ENCODE measurements at places on chromosomes 5 and 9.

DNA sequence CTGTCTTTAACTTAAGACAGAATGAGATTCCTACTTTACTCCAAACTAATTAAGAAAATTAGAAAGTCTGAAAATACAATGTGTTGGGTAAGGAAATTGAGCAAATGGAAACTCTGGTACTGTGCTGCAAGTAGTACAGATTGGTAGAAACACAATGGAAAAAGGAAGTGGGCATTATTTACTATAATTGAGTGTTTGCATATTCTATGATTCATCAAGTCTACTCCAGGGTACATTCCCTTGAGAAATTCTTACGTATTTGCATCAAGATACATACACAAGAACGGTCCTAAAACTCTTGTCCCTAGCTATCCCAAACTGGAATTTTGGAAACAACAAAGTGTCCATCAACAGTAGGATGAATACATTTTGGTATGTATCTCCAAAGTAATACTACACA, 123.5 kb upstream of the TARS1 start:
- DNase-seq, result no peak

- no peak for DNase-seq
These were observed 234.2 kb upstream of the PPP1R2B start for GRCh38 chr5:156615901-156616300.

GRCh38 chr5:8756498-8757084, 789.3 kb downstream of the SEMA5A start:
- peak; percentile 15 for DNase-seq

DNA sequence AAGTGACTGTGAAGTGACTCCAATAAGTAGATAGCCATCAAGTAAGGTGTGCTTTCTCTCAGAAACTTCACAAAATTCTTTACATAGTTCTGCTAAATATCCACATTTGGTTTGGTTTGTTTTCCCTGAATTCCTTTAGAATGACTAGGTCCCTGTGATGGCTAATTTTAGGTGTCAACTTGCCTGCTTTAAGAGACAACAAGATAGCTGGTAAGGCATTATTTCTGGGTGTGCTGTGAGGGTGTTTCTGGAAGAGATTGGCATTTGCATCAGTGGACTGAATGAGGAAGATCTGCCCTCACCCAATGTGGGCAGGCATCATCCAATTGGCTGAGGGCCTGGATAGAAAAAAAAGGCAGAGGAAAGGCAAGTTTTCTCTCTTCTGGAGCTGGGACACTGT, 8.3 kb upstream of the PTBP3 start:
- DNase-seq, result no peak

- DNase-seq, result no peak
These were observed 15.7 kb downstream of the CDC14B start for GRCh38 chr9:96604004-96604319.

DNA sequence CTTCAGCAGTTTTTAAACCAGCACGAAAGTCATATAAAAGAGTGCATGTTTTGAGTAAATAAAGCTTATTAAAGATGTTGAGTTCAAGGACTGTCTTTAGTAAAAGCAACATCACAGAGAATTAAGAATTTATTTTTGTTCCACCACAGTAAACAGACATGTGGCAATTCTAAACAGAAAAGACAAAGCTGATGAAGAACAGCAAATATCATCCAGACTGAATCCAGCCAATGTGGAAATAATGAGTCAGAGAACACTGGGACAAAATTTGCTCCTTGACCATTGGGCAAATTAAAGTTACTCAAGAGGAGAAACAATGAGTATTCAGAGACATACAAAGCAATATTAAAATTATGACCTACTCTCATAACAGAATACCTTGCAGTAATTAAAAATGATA, 28.8 kb downstream of the OR2K2 start:
- no peak for DNase-seq

GRCh38 chr9:132854832-132855231, 23.3 kb downstream of the AK8 start:
- no peak for DNase-seq

- no peak for DNase-seq
These were observed 47.7 kb downstream of the MVB12B start for GRCh38 chr9:126374366-126374781.

DNA sequence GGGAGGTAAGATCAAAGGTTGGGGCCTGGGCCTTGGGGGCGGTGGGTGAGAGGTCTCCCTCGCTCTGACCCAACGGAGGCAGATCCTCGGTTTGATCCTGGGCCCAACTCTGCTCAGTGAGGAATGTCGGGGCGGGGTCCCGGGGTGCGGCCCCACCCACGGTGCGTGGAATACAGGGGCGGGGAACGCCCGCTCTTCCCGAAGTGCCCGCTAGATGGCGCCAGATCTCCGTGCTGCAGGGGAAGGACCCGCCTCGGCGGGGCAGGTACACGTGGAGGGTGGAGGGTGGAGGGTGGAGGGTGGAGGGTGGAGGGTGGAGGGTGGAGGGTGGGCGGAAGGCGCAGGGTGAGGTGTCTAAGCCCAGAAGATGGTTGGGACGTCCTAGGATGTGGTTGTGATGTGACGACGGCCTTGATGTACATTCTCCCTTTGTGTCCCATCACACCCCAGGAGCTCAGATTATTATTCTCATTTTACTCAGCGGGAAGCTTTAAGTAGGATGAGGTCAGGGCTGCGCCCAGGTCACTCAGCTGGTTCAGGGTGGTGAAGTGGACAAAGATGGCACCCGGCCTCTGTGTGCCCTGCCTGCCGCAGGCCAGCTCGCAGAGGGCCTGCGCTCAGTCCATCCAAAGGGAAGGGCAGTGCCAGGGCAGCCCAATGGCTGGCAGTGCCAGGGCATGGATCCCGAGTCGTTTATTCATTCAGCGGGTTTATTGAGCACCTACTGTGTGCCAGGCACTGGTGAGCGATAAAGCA, 9.4 kb upstream of the RPS14 start:
- DNase-seq, result peak; percentile 58

- DNase-seq, result no peak
These were observed 84.8 kb upstream of the PAM start for GRCh38 chr5:102670224-102670836.

DNA sequence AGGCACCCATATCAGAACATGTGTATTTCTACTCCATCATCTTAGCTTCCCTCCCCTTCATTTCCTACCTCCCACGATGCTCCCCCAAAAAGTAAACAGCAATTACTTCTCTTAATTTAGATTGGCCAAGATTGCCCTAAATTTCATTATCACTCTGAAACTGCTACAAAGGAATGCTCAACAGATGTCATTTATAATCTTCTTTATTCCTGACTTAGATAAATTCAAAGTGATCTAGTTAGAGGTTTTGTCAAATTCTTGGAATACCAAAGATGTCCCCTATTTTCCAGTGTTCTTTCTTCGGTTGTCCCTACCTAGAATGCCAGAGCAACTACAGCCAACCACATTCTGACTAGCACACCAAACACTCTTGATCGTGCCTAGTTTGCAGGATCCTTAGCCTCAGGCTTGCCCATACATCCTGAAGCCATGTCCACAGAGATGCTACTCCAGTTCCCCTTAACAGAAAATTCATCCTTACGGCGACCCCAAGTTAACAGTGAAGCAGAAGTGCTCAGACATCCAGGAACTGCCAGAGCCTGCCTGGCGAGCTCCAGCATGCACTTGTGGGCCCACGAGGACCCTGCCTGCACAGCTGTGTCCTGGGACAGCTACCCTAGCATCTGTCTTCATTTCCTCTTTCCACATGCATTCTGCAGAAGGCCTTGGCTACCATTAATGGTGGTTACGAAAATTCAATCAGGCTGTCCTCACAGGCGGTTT, 31.6 kb downstream of the DAP start:
- peak; percentile 3 for DNase-seq

- DNase-seq, result no peak
These were observed 24.6 kb downstream of the SELENOP start for GRCh38 chr5:42787073-42787472.

- no peak for DNase-seq
These were observed 1280.2 kb upstream of the C9orf72 start for GRCh38 chr9:28853477-28853876.

- no peak for DNase-seq
These were observed 204.3 kb downstream of the PIK3R1 start for GRCh38 chr5:68419637-68420452.

- no peak for DNase-seq
These were observed 20.3 kb upstream of the OSMR start for GRCh38 chr5:38825494-38825893.

DNA sequence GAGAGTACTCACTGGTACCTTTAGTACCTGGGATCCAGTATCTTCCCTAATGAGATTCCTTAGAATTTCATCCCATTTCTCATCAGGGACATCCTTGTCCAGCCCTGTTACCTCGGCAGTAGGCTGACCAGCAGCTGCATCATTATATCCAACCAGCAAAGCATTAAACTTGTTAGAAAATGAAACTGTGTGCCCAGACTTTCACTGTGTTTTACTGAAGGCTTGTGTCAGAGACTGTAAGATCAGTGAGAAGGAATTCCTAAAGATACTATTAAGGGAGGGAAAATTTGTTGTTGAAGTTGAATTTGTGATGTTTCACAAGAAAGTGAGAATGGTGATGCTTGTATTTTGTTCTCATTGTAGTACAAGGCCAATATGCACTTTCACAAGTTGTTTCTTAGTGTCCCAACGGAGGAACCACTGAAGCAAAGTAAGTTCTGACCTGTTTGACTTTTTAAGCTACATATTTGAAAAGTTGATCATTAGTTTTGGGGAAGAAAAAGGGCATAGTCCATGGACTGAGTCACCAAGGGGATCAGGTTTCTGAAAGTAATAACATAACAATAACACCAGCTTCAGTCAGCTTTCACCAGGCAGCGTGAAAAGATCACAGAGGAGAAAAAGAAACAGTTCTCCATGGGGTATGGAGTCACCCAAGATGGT, 48.8 kb downstream of the GRAMD2B start:
- no peak for DNase-seq

GRCh38 chr9:86638109-86638508, 283.9 kb upstream of the TUT7 start:
- DNase-seq, result no peak

- DNase-seq, result no peak
These were observed 202.2 kb upstream of the DMRTA1 start for GRCh38 chr9:22244139-22245011.

DNA sequence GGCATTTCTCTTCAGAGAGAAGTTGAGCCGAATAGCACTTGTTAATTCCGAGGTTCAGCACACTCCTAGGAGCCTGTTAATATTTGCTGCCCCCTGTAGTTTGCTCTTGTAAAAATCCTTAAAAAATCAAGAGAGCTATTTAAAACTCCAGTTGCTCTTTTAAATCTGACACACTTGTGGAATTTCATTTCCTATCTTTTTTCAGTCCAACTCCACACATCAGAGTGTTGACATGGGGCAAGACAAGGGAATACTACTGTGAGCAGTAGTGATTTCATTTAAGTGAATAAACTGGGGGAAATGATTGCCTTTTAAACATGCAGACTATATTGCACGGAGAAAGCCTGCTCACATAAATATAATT, 1096.3 kb upstream of the DMAC1 start:
- no peak for DNase-seq
